ENCODE measurements at places on chromosomes 12 and 14.

DNA sequence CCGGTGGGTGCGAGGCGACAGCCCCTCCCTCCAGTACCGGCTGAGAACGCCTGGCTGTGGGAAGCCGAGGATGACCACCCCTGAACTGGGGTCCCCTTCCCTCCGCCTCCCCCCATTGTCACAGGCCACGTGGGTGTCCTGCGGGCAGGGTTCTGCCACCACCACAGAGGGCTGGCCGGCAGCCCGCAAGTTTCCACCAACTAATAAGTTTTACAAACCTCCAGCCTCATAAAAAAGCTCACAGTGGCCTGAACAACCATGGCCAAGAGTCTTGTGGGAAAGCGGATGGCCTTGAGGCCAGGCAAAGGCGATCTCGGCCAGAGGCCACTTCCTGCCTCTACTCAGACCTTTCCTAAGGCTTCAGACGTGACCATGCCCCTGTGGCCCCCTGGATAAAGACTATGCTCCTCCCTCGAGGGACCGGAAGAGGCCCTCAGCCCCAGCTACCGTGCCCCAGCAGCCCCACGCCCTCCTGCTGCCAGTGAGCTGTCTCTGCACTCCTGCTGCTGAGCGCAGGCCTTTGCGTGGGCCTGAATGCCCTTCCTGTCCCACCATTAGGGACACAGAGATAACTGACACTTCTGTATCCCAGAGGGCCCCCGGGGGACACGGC lies 46.1 kb upstream of the DLK1 start:
- DNase-seq = no peak

- no peak for DNase-seq
These were observed 2.5 kb downstream of the PACS2 start for GRCh38 chr14:105316968-105317510.

DNA sequence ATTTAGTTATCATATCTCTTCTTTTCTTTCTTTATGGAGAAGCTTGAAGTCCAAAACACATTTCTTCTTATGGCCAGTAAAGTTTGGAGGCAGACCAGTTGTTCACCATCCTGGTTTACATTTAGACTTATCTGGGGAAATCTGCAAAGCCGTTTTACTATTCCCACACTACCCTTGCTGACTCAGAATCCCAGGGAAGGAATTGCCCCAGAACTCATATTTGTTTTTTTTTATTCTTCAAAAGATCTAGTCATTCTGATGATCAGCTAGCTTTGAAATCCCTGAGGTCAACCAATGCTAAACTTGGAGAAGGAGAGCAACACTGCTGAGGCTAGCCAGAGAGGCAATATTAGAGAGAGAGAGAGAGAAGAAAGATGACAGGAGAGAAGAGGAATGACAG lies 12.3 kb upstream of the LMO3 start:
- no peak for DNase-seq

DNA sequence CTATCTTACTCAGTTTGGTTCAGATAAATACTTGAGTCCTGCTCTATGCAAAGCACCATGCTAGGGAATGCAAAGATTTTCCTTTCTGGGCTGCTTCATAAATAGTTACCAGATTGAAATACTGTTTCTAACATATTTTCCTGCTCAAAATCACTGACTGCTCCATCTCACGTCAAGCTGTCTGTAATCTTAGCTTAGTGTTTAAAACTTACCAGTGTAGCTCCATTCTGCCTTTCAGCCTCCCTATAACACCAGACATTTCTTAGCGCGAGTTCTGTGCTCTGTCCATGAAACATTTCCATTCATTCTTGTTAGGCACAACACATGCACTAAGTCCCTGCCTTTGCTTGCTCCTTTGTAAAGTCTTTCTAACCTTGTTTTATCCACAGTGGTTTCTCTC lies 129.4 kb downstream of the NPAS3 start:
- no peak for DNase-seq

DNA sequence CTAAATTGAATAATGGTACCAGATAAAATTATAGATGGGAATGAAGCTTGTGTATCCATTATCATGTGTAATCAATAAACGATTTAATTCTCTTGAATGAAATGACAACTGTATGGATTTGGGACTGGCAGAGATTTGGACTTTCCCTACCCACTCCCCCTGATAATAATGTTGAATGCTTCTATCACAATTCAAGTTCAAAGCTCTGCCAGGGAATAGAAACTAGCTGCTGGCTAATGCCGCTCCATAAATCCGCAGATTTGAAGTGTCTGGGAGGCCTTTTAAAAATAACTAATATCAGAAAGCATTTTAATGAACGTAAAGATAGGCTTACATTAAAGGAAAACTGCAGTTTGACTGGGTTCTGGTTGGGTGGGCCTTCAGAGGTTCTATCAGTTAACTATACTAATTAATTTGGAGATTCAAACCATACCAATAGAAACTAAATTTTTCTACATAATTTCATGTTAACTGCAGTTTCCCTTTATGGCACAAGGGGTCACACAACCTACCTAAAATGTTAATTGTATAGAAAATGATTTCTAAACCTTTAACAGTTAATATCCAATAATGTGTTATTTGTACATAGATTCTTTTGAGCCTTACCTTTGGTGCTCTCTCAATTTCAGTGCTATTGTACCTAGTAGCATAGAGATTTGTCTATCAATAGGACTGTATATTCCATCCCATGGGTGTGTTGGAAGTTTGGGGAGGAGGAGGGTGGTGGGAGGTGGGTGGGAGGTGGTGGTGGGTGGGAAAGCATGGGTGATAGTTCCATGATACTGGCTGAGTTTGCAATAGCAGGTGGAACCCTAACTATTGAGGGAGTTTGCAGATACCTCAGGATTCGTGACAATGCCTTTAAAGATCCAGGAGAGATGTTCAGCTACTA lies 4.9 kb downstream of the HNRNPA1 start:
- DNase-seq = no peak

- DNase-seq = no peak
These were observed 552.3 kb downstream of the SLC16A7 start for GRCh38 chr12:60148109-60148508.

GRCh38 chr12:131368668-131369071 lies 342.2 kb upstream of the SFSWAP start:
- DNase-seq = no peak

DNA sequence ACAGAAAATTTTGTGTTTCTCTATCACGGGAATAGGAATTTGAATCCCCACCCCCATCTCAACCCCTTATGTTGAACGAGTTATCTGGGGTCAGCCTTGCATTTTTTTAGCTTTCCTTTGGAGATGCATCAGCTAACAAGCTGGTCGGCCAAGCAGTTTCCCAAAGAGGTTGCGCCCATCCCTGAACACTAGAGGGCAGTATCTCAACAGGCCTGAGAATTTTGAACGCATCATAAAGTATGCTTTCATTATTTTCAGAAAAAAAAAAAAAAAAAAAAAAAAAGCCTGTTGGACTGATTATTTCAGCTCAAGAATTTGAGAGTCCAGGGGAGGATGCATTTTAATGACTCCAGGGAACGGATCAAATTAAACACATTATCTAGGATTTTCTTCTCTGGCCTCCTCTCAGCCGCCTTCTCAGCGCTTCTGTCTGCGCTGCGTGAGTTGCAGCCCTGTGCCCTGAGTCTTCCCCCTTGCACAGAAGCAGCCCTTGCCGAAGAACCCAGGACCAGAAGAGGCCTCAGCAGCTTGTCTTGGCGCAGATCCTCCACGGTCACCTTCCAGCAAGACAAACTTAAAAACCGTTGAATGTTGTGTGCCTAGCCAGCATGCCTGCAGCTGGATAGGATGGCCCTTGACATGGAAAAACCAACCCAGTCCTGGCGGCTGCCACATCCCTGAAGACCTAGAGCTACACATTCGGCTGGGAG lies 76.6 kb upstream of the GZMB start:
- peak; percentile 7 for DNase-seq

GRCh38 chr14:91078095-91078737 lies 17.8 kb upstream of the RPS6KA5 start:
- DNase-seq = no peak

GRCh38 chr14:55141825-55142224 lies 12.8 kb downstream of the LGALS3 start:
- DNase-seq = no peak

DNA sequence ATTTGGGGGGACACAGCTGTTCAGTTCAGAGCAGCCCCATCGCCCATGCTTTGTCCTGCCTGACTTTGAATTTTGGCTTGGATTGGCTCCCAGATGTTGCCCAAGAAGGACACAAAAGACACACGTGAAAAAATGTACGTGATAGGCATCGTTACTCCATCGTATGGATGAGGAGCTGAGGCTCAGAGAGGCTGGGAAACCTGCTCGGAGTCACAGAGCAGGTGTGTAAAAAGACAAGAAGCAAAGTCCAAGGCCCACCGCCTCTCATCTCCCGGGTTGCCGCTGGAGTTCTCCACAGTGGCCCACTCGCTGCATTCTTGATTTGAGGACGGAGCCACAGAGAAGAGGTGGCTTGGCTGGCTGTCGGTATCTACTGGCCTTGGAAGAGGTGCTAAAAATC lies 41.0 kb upstream of the BEGAIN start:
- no peak for DNase-seq

GRCh38 chr12:95634622-95635621 lies 83.6 kb upstream of the USP44 start:
- DNase-seq = no peak

GRCh38 chr12:121465921-121466793 lies 66.2 kb downstream of the RNF34 start:
- peak; percentile 11 for DNase-seq

GRCh38 chr14:100440207-100440631 lies 117.1 kb downstream of the SLC25A47 start:
- peak; percentile 70 for DNase-seq

DNA sequence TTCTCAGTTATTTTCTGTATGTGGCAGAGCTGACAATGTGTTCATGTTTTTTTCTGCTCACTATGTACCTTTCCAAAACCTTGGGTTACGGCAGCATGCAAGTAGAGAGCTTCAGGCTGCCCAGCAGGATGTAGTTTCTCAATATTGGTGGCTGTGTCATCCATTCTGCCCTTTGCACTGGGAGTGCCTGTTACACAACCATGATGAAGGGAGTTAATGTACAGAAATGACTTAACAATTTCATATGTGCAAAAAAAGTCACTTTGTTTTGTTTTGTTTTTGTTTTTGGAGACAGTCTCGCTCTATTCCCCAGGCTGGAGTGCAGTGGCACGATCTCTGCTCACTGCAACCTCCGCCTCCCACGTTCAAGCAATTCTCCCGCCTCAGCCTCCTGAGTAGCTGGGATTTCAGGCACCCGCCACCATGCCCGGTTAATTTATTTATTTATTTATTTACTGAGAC lies 6.1 kb upstream of the CNIH1 start:
- no peak for DNase-seq

DNA sequence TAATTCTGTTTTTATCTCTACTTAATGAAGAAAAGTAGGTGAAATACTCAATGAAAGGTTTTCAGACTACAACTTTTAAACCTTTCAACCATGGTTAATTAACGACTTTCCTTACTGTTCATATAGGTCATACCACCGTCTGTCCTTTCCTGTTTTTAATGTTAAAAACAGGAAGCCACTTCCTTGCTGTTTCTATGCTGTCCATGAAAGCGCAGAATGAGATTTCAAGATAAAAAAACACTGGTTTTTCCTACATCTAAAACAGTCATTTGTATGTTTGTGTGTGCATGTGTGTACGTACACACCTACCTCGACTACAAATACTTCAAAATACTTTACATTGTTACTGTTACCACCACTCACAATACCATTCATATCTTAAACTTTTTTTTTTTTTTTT lies 27.3 kb downstream of the SPTLC2 start:
- no peak for DNase-seq

DNA sequence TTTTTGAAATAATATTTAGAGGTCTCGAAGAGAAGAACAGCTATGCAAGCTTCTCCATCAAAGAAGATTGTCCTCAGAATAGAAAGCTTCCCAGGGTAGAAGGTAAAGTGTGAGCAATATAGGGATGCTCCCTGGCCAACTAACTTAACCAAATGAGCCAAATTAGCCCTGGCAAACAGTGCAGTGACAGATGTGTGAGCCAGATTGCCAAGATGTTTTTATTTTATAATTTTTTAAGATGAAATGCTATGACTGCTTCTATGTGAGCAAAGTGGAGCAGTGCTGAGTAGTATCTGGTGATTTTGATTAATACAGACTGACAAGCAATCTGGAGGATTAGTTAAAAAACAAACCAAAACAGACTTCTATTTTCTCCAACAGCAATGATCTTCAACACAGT lies 202.1 kb downstream of the NOVA1 start:
- peak; percentile 74 for DNase-seq

- DNase-seq = no peak
These were observed 4.7 kb upstream of the C1R start for GRCh38 chr12:7096979-7097378.

DNA sequence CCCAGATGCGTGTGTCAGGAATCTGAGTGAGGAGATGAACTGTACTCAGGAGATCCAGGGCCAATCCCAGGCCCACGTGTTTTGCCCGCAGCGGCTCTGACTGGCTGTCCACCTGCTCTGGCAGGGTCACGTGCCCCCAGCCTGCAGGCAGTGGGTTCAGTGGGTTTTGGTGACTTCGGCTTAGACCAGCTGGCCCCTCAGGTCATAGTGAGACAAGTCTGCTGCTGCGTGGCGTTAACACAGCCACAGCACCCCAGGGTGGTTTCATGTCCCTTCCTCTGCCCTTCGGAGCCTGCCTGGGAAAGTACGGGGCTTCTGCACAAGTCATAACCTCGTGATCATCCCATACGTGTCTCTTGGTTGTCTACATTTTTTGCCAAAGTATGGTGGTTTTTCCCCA lies 2.6 kb downstream of the FBRSL1 start:
- no peak for DNase-seq

DNA sequence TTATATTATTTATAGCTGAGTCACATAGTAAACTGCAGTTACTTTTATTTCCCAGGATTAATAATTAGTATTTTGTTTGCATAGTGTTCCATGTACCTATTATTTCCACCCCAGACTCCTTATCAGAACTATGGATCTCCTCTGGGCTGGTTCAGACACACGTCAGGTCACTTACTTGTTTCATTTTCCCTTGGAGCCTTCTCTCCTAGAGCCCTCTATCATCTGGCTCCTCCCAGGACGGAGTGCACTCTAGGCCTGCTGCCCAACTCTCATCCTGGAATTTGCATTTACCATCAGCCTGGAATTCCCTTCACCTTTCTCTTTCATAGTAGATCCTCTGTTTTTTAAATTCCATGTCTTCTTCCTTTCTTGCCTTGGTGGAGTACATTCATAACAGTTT lies 28.5 kb upstream of the GALNT16 start:
- DNase-seq = no peak

- no peak for DNase-seq
These were observed 109.5 kb downstream of the ZFP36L1 start for GRCh38 chr14:68683326-68683725.

GRCh38 chr12:102948941-102949352 lies 8.5 kb upstream of the ASCL1 start:
- peak; percentile 27 for DNase-seq

- no peak for DNase-seq
These were observed 31.7 kb downstream of the ANO2 start for GRCh38 chr12:5913387-5913786.

GRCh38 chr14:51789596-51789995 lies 70.8 kb upstream of the GNG2 start:
- no peak for DNase-seq
